ENCODE measurements at places on chromosomes 5 and 9.

GRCh38 chr5:39447968-39448367 lies 23.2 kb upstream of the DAB2 start:
- no peak for DNase-seq

- no peak for DNase-seq
Measured at GRCh38 chr5:1967736-1968135, 85.0 kb upstream of the IRX4 start.

DNA sequence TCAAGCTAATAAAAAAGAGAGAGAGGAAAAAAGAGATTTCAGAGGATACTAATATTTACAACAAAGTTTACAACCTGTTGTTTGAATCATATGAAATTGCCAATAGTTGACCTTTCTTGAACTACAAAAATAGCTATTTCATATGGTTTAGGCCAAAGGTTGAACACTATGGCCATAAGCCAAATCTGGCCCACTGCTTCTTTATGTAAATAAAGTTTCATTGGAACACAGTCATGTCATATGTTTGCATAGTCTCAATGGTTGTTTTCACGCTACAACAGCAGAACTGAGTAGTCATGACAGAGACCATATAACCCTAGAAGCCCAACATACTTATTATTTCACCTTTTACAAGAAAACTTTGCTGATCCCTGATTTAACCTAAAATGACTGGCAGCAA lies 20.9 kb downstream of the SEMA5A start:
- DNase-seq, result no peak

GRCh38 chr5:67494186-67494855 lies 297.7 kb upstream of the CD180 start:
- DNase-seq, result no peak

DNA sequence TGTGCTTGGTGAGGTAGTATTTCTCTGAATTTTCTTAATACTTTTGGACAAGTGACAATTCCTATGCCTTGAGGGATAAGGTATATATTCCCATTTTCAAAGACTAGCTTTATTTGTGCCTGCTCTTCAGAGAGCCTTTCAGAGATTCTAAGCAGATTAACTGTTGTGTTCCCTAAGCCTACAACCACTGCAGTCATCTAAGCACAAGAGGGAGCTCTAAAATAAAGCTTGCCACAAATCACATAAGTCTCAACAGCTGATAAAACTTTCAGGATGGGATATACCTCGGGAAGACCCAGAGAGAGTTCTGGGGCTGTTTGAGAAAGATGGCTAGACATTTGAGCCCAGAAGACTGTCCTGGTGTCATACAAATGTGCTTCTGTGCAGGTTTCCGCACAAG lies 157.3 kb downstream of the CYLC2 start:
- DNase-seq, result no peak

GRCh38 chr9:126380447-126380846 lies 53.8 kb downstream of the MVB12B start:
- no peak for DNase-seq

DNA sequence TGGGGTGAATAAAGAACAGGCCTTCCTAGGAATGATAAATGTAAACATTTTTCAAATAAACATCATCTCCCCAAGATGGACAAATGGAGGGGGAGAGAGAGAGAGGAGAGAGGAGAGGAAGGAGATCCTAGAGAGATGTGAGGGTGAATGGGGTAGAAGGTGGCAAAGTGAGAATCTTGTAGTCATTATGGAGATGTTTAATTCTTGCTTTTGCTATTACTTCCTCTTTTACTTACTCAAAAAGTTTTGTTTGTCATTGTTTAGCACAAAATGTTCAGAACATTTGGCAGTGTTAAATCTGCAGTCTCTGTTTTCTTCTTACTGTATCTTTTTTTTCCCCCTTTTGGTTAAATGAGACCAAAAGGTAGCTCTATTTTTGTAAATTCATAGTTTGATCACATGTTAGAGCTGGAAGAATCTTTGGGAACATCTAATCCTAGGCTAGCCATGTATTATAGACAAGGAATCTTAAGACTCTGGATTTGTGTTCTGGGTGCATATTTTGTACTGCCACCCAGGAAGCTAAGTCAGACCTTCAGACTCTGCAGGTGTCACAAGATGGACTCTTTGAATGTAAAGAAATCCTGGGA lies 266.1 kb downstream of the NTRK2 start:
- no peak for DNase-seq

DNA sequence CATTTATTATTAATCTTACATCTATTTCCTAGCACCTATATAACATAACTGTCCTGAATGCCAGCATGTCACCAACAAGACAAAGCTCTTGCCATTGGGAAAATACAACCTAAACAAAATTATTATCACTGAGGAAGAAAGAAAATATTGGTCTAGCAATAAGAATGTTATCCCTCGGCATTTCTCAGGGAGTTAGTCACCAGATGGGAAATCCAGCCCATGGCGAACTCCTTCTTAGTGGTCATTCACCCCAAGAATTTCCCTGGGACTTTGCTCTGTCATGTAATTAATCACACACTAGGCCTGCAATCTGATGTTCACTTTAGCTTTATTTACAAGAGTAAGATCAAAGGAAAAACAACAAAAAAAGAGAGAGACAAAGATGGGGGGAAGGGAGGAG lies 56.1 kb upstream of the TAS2R1 start:
- no peak for DNase-seq

GRCh38 chr5:80037366-80037765 lies 2.2 kb downstream of the THBS4 start:
- no peak for DNase-seq

DNA sequence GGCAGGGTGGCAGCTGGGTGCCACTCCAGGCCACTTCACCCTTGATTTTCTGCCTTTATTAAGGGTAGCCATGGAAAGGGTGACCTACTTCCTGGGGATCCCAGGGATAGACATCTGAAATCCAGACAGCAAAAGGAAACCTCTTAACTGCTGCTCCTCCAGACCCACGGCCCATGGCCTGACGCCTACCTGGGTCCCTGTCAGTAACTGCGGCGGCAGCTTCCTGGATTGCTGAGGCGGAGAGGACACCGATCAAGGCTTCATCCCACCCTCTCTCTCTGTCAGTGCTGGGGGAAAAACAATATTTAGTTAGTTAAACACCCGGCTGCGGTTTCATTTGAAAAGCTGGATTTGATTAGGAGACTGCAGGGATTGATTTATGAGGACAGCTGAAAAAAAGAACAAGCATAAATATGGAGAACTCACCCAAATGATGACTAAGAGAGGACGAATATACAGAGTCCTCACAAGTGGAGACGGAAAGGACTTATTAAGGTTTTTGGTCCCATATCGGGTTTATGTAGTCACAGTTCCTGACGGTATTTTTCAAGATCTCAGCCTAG lies 158.7 kb upstream of the KLF4 start:
- DNase-seq, result no peak

- no peak for DNase-seq
Measured at GRCh38 chr5:106894964-106895363, 775.8 kb downstream of the EFNA5 start.

DNA sequence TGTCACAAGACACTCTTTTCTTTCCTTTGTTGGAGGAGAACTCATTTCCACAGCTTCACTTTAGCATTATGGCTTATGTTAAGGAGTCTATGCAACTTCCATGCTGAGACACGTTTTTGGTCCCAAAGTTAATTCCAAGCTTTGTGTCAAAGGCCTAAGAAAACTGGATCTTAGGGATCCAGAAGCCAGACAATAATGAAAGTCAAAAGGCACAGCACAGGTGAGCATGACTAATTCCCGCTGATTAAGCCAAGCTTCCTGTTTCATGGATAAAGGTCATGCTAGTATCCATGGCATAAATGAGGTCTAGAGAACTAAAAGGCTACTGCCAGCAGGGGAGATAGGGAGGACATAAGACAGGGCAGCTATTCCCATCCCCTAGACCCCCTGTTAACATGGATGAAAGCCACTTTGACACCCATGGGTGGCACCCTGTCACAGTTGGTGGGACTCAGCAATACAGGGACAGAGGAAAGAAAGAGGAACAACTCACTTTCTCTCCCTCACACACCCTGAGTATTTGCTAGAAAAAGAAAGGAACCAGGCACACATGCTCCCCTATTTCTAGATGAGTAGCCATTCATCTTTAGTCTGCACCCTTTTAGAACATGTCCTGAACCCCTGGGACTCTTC lies 438.1 kb upstream of the CDH9 start:
- no peak for DNase-seq

- no peak for DNase-seq
Measured at GRCh38 chr5:14417276-14417730, 164.3 kb upstream of the OTULINL start.

- DNase-seq, result no peak
Measured at GRCh38 chr5:39638813-39639212, 214.0 kb upstream of the DAB2 start.

DNA sequence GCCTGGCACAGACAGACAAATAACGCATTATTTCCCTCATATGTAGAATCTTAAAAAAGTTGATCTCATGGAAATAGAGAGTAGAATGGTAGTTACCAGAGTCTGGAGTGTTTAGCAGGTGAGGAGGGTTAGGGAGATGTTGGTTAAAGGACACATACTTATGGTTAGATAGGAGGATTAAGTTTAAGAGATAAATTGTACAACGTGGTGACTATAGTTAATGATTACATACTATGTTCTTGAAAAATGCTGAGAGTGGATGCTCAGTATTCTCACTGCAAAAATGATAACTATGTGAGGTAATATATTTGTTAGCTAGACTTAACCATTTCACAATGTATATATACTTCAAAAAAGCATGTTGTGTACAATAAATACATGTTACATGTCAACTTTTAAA lies 38.0 kb downstream of the CERT1 start:
- no peak for DNase-seq

GRCh38 chr5:35095366-35095765 lies 47.6 kb upstream of the AGXT2 start:
- no peak for DNase-seq

GRCh38 chr9:134497283-134497860 lies 144.2 kb upstream of the COL5A1 start:
- DNase-seq, result no peak

- no peak for DNase-seq
Measured at GRCh38 chr9:126797903-126798302, 6.9 kb upstream of the ZBTB43 start.

DNA sequence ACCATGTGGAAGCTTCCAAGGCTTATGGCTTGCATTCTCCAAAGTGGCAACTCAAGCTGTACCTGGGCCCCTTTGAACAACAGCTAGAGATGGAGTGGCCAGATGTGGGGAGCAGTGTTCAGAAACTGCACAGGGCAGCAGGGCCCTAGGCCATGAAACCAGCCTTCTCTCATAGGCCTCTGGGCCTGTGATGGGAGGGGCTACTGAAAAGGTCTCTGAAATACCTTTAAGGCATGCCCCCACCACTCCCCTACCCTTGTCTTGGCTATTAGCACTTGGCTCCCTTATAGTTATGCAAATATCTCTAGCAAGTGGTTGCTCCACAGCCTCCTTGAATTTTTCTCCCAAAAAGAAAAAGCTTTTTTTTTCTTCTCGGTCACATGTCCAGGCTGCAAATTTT lies 1014.6 kb downstream of the DTWD2 start:
- no peak for DNase-seq

DNA sequence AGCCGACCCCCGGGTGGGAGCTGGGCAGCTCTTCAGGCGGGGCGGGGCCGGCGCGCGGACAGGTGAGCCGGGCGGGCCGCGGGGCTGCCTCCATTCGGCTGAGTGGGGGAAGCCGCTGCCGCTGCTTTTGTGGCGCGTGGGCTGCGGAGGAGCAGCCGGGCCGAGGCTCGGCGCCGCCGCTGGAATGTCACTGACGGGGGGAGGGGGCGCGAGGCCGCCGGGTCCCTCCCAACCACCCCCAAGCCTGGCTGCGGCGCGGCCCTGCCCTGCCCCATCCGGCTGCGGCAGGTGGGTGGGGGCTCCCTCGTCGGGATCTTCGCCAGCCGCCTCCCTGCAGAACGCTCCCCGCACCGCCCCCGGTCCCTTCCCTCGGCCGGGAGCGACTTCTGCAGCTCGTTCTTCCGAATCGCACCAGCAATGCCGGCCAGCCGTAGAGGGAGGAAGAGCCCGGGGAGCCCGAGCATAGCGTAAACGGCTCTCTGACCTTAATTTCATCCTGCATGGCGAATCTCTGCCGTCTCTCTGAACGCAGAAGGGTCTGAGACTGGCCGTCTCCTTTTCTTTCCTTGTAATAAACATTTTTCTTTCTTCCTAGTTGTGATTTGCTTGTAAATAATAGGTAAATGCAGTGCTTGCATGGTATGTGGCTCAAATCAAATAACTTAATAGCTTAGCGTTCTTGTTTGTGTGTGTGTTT lies 505 bp downstream of the SPTAN1 start:
- no peak for DNase-seq

GRCh38 chr9:89853161-89853560 lies 248.3 kb downstream of the GADD45G start:
- DNase-seq, result no peak
